ENCODE measurements at places on chromosomes 13 and 19.

GRCh38 chr19:28838909-28839308 is 374.0 kb downstream of the UQCRFS1 start:
- no peak for DNase-seq

GRCh38 chr13:110322126-110322827 is 15.2 kb downstream of the COL4A2 start:
- no peak for DNase-seq

DNA sequence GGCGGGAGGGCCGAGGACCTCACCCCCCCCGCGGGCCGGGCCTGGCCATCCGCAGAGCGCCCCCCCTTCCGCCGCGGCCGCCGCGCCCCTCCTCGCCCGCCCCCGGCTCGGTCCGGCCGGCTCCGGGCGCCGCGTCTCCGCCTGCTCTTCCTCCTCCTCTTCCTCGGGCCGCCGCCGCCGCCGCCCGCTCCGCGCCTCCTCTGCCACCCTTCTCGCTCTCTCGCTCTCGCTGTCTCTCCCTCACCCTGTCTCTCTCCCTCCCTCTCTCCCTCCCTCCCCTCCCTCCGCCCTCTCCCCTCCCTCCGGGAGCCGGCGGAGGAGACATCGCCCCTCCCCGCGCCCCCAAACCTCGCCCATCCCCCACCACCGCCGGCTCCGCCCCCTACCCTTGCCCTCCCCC is at the start of gene SHANK1:
SHANK1 (minus strand) TSS at position 237 of the 400 bp plus-strand sequence. CDS start 2,883 bp downstream, outside the sequence.
- no peak for DNase-seq

DNA sequence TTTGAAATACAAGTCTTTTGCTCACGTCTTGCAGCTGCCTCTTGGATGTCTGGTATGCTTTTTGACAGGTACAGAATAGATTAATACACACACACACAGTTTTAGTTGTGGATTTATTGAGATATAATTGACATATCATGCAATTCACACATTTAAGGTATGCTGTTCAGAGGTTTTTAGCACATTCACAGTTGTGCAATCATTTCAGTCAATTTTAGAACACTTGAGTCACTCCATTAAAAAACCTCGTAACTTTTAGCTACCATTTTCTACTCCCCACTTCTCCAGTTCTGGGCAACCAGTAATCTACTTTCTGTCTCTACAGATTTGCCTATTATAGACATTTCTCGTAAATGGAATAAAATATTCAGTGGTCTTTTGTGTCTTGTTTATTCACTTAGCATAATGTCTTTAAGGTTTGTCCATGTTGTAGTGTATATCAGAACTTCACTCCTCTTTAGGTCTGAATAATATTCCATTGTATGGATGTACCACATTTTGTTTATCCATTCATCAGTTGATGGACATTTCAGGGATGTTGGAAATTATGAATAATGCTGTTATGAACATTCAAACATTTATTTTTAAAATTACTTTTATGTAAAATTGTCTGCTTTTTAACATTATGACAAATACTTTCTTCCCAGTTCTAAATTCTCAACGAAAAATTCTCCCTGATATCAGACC is 2.5 kb upstream of the ZMYM2 start:
- DNase-seq: no peak

DNA sequence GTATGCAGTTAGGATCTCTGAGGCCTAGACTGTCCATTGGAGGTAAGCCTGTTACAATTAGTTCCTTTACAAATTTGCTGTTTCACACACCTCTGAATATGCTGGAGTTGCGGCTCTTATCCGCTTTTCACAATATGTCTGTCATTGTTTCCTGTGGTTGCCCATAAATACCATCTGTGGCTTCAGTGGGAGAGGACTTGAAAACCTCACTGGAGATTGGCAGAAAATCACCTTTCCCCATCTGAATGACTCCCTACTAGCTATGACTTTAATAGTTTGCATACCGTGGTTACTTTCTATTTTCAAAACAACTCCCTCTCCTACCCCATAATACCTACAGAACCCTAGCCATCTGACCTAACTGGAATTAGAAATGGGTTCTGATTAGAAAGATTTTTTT is 454.3 kb downstream of the PCDH17 start:
- no peak for DNase-seq

DNA sequence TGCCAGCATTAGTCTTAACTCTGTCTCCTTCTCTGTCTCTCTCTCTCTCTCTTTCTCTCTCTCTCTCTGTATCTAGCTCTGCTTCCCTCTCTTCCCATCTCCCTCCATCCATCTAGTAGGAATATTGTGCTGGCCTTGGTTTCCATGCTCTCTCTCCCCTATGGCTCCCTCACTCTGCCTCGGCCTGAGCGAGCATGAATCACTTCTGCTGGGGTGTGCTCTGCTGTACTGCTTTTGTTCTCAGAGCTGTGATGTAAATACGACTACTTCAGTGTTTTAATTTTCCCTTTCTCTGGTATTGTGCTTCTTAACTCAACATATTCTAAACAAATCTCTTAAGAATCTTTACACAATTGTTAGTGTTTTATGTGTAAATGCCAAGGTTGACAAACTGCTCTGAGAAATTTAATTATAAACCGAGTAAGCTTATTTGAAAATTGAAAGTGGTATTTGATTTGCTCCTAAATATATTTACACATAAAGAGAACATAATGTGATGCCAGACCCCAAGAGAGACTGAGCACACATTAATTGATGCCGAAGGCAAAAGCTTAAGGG is 211.5 kb upstream of the KL start:
- no peak for DNase-seq

DNA sequence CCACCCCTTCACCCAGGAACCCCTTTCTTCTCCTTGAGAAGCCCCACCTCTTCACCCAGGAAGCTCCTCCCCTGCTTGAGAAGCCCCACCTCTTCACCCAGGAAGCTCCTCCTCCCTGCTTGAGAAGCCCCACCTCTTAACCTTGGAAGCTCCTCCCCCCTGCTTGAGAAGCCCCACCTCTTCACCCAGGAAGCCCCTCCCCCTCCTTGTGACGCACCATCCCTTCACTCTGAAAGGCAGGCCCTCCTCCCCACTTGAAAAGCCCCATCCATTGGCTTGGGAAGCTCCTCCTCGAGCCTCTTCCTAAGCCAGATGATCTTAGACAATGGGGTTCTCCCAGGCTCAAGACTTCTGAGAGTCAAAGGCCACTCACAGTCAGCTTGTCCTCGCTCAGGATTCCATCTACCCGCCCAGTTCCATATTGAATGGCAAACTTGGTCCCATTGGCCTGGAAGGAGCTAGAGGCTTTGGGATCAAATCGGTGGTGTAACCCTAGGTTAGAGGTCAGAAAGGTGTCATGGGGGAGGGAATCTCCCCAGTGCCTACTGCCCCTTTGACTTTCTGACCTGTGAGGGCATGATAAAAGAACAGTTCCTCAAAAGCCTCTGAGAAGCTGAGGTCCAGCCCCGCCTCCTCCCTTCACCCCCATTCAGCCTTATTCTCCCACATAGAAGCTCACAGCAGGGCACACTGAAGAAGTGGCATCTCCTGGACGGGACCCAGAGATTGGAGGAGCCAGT is 4.0 kb downstream of the NAPSA start:
- DNase-seq: no peak

DNA sequence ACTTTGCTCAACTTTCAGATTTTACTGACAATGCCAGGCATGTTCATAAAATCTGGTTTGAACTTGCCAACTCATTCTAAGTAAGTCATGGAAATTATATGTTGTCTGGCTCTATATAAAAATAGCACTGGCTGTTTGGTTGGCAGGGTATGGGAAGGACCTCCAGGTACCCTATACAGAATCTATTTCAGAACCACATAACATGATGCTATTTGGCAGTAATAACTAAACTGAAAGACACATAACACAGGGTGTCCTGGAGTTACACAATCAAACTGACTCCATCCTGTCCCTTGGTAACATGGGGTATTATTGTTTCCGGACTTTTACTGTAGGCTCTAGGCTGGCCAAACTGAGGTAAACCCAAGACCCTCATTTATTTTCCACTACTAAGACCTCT is 248.8 kb downstream of the RGCC start:
- DNase-seq: no peak

DNA sequence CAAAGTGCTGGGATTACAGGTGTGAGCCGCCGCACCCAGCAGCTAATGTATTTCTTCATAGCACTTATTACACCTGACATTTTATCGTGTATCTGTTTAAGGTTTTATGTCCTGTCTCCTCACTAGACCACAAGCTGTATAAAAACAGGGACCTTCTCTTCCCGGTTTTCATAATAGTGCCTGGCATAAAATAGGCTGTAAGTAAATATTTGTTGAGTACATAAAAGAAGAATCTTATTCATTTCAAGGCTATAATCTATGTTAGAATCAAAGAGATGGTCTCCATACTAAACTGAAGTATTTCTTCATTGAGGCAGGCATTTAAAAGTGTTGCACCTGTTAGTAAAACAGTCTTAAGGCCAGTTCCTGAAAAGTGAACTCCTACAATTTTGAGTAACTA is 194.0 kb downstream of the SHISA2 start:
- DNase-seq: no peak

DNA sequence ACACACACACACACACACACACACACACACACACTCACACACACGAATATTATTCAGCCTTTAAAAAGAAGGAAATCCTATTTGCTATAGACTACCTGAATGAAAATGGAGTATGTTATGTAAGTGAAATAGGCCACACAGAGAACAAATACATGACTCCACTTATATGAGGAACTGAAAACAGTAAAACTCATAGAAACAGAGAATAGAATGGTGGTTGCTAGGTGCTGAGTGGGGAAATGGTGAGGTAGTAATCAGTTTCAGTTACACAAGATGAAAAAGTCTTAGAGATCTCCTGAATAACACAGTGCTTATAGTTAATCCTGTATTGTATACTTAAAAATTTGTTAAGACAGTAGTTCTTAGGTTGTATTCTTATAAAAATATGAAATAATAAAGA is 8.2 kb downstream of the ZNF677 start:
- DNase-seq: no peak

DNA sequence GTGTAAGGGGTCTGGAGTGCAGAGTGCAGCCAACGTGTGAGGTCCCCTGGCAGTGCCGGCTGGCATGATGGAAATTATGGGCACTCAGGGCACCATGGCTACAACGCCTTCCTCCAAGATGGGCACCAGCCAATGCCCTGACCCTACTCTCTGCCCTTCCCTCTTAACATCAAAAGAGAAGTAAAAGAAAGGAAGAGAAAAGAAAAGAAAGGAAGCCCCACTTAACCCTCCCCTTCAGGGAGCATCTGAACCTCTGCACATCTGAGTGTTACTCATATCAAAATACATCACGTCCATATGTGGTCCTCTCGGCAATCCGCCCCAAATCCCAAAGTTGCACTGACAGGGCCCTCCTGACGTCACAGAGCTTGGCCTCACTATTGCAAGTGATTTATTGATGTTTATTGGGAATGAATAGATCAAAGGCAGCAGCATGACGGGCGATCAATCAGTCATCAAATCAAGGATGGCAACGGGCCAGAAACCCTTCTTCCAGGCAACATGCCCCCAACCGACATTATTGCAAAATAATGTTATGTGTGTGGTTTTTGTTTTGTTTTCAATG is 1.3 kb downstream of the TSHZ3 start:
- no peak for DNase-seq

- DNase-seq: no peak
Measured at GRCh38 chr19:35222373-35223015, 6.0 kb downstream of the FAM187B start.

DNA sequence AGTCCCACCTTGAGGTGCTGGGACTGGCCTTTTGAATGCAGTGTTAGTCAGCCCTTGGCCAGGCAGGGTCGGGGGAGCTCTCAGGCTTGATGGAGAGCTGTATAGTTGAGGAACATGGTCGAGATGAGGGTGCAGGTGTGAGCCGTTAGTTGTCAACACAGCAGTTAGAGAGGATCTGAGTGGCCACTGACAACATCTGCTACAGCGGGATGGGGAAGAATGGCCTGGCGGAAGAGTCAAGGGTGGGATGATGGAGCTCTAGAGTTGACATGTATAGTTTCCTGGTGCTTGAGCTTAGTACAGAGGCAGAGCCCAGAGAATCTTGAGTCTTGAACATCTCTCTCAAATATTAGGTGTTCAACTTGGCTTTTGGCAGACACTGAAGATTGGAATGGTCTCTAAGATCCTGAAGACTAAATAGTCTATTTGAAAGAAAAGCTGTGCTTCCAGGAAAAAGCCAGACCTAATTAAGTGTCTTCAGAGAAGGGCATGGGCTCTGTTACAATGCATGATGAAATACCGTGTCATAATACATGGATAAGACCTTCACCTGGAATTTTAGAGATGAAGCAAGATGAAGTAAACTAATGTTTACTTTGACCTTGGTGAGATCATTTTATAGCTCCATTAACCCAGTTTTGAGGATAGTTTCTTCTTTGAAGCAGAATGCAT is 9.7 kb downstream of the PCCA start:
- no peak for DNase-seq

DNA sequence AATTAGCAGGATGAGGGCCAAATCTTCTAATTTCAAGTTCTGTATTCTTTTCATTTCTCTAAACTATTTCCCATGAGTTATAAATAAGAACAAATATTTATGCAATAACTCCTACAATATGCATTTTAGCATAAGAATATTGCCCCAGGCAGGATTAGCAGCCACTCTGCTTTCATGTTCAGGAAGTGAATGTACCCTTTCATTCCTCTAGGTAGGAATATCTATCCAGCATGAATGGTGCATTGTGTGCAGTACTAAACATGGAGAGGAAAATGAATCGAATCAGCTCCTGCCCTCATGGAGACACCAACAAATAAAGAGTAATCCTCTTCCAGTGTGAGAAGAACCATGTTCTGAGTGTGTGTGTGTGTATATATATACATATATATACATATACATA is 41.0 kb downstream of the LHFPL6 start:
- DNase-seq: no peak

GRCh38 chr13:28379371-28380083 is 115.4 kb downstream of the FLT1 start:
- no peak for DNase-seq

- no peak for DNase-seq
Measured at GRCh38 chr13:110904748-110905147, 10.1 kb downstream of the ANKRD10 start.

Measured in GOT3 (cell line).